Central memory CD8-positive, alpha-beta T cell (primary cell): ENCODE measurements at places on chromosomes 1 and 21.

- DNase-seq: no peak
These were observed 69.4 kb downstream of the SLC30A10 start for GRCh38 chr1:219858980-219859379.

- no peak for DNase-seq
These were observed 88.7 kb downstream of the CD247 start for GRCh38 chr1:167429612-167430011.

DNA sequence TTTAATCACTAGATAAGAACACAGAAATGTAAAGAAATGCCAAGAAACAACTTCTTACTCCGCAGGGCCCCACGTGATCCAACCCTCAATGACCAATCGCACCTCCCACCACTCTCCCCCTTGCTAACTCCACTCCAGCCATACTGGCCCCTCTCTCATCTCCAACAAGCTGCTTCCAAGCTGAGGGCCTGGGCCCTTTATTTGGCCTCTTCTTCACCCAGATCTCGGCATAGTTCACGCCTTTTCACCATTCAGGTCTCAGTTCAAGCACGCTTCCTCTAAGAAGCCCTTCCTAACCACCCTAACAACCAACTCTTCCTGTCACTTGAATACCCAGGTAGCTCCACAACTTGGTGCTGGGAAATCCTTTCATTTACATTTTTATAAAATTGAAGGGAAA is 110.7 kb downstream of the TGFBR3 start:
- no peak for DNase-seq

DNA sequence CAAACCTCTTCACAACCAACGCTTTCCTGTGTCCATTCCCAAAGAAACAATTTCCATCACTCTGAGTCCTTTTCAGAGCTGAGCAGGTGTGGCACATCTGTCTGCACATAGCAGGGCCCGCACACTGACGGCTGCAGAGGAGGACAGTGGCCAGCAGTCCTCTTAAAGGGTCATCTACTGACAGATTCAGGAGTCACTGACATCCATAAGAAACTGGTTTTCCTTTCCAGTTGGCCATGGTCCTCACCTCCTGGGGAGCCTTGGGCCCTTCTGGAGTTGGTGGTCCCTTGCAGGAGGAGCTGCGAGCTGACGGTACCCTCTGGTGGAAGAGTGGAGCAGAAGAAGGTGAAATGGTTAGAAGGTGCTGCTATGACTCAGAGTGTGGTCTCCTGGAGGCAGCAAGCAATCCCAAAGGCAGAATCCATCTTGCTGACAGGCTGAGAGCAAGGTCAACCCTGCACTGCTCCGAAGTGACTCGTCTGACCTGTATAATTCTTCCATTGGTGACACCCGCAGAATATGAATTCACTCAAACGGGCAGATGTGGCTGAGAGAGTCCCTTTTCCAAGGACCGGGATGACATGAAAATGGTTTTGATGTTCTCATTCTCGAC is 278.5 kb upstream of the C1orf174 start:
- DNase-seq: no peak

- DNase-seq: no peak
These were observed 17.2 kb upstream of the NFASC start for GRCh38 chr1:204853436-204853835.

GRCh38 chr1:232667094-232667777 is 37.3 kb upstream of the SIPA1L2 start:
- no peak for DNase-seq

DNA sequence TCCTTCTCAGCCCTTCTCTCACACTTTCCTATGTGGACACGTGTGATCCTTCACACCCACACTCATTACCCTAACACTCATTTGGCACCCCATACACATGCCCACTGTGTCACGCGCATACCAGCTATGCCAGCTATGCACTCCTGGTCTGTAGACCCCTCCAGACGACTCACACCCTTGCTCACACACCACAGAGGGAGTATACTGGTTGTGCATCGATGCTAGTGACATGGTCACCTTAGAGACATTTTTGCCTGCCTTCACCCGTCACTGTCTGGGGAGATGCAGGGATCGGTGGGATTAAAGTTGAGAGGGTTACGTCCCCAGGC is 8.3 kb upstream of the PPM1J start:
- no peak for DNase-seq

DNA sequence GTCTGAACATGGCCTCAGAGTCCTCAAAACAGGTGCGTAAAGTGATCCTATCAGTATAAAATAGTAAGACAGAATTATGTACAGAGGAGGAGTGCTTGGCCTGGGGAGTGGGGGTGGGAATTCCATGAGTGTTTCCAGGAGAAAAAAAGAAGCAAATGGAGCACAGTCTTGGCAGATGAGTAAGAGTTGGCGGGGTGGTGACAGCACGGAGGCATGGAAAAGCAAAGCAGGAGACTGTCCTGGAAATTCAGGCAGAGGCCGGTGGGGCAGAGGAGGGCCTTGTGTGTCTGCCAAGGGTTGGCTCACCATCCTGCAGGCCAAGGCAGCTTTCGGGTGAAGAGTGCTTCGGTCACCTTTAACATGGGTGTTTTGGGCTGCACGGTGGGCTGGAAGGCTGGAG is 63.4 kb downstream of the OPTC start:
- no peak for DNase-seq

GRCh38 chr1:18261891-18262290 is 154.3 kb downstream of the IGSF21 start:
- no peak for DNase-seq

GRCh38 chr1:62946511-62946910 is 162.6 kb downstream of the ATG4C start:
- DNase-seq: no peak

GRCh38 chr1:44802306-44803061 is 2.3 kb downstream of the PLK3 start:
- DNase-seq: no peak

DNA sequence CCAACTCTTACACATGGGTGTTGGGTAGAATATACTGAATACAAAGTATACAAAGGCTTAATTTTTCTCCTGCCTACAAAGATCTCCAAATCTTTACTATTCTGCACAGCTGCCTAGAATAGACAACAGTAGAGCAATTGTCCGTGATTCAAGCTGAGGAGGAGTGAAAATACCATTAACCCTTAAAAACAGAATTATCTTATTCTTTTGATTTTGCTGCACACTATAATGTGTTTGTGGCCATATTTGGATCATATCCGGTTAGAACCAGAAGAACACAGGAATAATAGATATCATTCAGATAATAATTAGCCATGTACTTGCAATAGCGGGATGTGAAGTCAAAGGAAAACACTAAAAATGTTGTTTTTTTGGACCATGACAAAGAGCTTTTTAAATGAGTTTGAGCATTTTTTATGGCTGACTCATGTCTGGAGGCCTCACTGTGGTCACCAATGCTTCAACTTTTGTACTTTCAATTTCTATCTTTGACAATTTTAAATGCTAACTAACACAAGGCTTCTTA is 197.6 kb upstream of the FOXD3 start:
- no peak for DNase-seq

DNA sequence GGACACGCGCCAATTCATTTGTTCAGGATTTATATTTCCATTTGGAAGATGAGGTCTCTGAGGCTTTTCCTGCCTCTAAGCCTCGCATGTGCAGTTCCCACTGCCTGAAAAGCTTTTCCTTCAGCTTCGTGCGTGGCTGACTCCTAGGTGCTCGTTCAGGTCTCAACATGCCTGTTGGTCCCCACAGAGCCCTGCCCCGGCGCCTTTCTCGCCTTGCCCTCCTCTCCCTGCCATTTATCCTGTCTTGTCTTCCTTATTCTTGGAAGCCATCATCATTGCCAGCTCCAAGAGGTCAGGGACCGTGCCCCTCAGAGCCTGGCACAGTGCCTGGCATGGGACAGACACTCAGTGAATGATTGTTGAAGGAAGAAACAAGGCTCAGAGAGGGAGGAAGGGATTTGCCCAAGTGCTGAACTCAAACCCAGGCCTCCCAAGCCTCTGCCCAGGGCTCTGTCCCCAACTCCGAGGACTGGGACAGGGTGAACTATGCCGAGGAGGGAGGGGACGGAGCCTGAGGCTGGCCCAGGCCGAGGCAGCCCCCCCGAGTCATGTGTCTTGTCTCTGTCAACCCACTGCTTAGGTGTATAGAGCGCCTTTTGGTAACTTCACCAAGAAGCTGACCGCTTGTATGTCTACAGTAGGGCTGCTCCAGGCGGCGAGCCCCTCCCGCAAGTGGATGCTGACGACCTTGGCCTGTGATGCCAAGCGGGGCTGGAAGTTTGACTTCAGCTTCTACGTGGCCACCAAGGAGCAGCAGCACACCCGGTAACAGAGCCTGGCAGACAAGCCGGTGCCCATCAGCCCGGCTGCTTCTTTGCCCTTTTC is 47.3 kb downstream of the DISP3 start:
- no peak for DNase-seq

DNA sequence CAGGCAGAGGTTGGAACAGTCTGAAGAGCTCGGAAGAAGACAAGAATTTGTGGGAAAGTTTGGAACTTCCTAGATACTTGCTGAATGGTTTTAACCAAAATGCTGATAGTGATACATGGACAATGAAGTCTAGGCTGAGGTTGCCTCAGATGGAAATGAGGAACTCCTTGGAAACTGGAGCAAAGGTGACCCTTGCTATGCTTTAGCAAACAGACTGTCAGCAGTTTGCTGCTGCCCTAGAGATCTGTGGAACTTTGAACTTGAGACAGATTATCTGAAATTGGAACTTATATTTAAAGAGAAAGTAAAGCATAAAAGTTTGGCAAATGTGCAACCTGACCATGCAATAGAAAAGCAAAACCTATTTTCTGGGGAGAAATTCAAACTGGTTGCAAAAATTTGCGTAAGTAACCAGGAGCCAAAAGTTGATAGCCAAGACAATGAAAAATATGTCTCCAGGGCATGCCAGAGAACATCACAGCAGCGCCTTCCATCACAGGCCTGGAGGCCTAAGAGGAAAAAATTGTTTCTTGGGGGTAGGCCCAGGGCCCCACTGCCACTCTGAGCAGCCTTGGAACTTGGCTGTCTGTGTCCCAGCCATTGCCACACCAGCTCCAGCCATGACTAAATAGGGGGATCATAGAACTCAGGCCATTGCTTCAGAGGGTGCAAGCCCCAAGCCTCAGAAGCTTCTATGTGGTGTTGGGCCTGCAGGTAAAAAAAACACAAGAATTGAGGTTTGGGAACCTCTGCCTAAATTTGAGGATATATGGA is 675.3 kb downstream of the LTN1 start:
- DNase-seq: no peak

- no peak for DNase-seq
These were observed 103.2 kb upstream of the SLC44A3 start for GRCh38 chr1:94716965-94717364.

DNA sequence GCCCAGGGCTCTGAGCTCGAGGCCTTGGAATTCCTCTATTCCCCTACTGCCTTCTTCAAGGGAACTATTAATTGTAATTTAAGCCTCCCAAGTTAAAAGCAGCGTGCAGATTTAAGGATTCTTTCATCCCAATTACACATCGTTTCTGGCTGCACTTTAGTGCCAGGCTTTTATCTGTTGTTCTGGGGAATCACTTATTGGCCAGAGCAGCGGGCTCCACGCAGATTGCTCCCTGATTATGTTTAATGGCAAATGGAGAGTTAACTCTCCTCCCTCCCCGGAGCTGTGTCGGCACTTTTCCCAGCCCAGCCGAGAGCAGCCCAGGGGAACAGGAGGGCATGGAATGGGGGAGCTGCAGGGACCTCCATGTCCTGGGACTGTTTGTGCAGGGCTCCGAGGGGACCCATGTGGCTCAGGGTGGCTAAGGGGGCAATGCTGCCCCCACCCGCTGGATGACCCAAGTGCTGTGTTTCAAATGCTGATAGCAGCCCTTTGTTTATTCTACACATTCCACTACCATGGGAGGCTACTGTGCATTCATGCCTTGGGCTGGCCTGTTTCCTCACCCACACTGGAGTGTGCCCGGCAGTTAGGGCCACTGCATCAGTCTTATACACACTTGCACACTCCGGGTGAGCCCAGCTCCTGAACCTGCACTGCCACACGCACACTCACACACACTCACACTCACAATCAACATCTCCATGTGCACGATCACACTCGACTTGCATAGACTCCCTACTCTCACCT is 93.3 kb upstream of the POU3F1 start:
- no peak for DNase-seq
